GM12878 (cell line): ENCODE measurements at places on chromosomes 4 and X.

- no peak for DNase-seq
Measured at GRCh38 chr4:114658179-114658578, 59.6 kb downstream of the UGT8 start.

DNA sequence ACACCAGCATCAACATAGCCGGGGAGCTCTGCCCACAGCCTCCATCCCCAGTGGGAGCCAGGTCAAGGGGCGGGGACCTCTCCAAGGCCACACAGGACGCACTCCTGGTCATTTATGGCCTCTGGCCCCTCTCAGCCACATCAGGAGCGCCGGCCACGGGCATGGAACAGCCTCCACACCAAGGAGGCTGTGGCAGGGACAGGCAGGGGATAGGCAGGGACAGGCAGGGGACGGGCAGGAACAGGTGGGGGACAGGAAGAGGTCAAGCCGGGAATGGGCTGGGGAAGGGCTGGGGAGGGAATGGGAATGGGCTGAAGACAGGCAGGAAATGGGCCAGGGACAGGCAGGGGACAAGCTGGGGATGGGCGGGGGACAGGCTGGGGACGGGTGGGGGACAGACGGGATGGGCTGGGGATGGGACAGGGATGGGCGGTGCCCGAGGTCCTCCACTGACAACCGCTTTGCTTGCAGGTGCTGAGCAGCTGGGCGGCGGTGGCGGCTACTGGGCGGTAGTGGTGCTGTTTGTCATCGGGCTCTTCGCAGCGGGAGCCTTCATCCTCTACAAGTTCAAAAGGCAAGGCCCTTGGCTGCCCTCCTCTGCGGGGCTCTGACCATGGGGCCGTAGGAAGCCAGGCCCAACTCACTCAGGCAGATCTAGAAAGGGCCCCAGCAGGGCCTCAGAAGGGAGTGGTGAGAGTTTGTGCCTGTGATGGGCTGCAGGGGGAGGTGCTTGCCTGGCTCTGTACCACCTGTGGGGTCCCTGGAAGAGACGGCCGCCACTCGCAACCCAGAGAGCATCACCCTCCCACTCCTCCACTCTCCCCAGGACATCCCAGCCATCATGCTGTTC, 205.6 kb downstream of the AFAP1 start:
- DNase-seq: no peak

DNA sequence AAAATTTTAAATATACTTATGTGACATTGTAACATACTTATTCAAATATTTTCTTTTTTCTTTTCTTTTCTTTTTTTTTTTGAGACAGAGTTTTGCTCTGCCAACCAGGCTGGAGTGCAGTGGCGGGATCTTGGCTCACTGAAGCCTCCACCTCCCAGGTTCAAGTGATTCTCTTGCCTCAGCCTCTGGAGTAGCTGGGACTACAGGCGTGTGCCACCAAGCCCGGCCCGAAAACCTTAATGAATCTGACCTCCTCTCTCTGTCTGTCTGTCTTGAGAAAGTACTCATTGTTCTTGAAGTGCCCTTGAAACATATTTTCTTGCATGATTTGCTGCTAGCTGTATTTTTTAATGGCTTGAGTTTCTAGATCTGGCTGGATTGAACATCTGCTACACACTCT, 136.8 kb downstream of the ANAPC4 start:
- DNase-seq: no peak

GRCh38 chr4:110033355-110034025, 120.8 kb downstream of the EGF start:
- no peak for DNase-seq

- no peak for DNase-seq
Measured at GRCh38 chr4:76373919-76374552, 46.9 kb downstream of the CCDC158 start.

DNA sequence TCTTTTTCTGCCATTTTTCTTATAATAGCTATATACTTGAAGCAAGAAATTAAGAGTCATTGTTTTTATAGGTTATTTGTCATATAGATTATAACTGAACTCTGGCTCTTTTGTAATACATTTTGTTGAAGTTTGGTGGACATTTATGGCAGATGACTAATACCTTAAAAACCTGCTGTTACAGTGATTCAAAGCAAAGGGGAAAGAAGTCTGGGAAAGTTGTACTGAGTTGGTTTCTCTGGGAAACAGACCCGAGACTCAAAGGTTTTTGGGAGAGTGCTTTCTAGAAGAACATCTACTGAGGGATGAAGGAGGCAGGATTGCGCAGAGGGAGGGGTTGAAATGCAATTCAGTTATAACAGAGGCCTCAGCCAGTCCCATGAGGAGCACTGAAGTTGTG, 35.9 kb downstream of the NAP1L5 start:
- DNase-seq: no peak

DNA sequence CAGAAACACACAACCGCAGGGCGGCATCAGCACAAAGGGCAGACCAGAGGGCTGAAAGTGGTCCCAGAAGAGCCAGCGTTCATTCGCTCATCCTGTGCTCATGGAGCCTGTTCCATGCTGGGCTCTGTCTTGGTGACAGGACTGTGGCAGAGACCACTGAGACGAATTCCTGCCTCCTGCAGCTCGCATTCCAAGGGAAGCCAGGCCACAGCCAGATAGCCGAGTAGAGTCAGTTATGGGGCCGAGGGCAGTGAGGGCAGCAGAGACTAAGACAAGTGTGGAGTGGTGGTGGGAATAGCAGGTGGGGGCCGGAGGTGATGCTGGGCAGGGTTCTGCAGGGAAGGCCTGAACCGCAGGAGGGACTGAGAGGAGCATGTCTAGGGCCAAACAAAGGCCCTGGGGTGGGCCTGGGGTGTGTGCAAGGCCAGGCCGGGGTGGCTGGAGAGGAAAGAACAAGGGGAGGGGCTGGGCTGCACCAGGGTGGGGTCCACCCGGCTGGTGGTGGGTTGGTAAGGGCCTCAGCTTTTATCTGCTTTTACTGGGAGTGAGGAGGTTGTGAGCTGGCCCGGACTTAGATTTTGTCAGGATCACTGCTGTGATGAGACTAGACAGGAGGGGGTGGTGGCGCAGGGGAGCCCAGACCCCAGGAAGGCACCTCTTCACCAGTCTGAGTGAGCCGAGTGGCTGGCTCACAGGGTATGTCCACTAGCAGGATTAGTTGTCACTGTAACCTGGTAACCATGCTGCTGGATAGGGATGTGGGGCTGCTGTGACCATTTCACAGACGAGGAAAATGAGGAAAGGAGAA, 6.3 kb downstream of the PSAPL1 start:
- DNase-seq: no peak

GRCh38 chrX:106481341-106481740, 130.4 kb upstream of the RADX start:
- DNase-seq: peak; percentile 15

- DNase-seq: no peak
Measured at GRCh38 chrX:17397074-17397473, 22.1 kb downstream of the NHS start.

GRCh38 chr4:3767570-3768288, 1.5 kb downstream of the ADRA2C start:
- DNase-seq: no peak

DNA sequence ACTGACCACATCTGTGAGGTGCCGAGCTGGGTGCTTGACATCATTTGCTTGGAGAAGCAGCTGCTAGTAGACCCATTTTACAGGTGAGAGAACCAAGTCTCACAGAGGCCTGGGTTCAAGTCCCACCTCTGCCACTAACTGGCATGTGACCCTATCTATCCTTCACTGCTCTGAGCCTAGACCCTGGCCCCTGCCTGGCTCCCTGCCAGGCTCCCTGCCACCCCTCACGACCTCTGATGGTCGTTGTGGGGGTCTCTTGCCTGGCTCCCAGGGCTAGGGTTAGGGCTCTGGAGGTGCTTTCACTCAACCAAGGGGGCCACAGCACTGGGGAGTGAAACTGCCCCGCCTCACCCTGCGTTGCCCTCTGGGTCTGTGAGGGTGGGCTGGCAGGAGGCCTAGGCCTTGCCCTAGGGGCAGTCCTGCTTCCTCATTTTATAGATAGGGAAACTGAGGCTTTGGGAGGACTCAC, 7.2 kb upstream of the ADD1 start:
- no peak for DNase-seq

DNA sequence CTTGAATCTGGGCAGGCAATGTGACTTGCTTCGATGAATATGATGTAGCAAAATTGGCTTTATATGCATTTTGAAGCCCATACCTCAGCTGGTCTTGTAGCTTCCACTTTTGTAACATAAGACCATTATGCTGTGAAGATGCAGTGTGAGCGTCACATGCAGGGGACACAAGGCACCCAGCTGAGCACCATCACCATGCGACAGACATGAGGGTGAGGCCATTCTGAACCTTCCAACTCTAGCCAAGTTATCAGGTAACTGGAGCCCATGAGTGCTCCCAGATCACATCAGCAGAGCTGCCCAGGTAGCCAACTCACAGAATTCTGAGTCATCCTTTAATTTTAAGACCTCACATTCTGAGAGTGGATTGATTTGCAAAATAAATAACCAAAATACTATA, 705.9 kb downstream of the FSTL5 start:
- no peak for DNase-seq

- DNase-seq: no peak
Measured at GRCh38 chr4:47831026-47831679, 6.7 kb downstream of the CORIN start.

GRCh38 chrX:121504153-121504552, 456.7 kb downstream of the GLUD2 start:
- DNase-seq: no peak

GRCh38 chrX:149522916-149523315, 17.8 kb upstream of the IDS start:
- DNase-seq: no peak

- peak; percentile 5 for DNase-seq
Measured at GRCh38 chr4:183840311-183840710, 64.8 kb upstream of the STOX2 start.

DNA sequence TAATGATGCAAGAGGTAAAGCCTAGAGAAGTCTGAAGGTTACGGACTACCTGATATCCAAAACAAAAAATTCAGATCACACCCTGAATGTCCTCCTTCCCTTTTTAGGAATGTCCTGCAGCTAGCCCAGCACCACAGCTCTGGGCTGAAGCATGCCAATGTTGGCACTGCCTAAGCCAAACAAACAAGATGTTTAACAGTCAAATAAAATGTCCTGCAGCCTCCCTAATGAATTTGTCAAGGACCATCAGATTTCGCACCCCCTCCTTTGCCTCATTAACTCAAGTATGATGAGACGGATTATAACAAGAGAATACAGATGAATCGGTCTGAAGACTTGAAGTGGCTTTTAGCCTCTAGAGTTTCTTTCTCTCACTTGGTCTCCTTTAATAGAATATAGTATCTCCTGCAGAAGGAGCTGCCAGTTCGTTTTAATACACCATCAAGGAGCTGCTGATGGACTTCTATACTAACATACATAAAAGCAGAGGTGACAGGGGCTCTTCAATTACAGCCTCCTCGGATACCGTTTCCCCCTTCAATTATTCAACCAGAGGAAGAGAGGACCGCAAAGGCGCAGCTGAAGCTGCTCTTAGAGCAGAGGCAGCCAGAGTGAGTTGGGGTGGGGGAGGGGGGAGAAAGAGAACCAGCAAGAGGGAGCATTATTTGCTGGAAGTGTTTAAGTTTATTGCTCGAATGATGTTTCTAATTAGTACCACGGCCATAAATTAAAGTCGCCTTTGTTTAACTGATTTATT, 3.0 kb upstream of the MAB21L2 start:
- DNase-seq: no peak

DNA sequence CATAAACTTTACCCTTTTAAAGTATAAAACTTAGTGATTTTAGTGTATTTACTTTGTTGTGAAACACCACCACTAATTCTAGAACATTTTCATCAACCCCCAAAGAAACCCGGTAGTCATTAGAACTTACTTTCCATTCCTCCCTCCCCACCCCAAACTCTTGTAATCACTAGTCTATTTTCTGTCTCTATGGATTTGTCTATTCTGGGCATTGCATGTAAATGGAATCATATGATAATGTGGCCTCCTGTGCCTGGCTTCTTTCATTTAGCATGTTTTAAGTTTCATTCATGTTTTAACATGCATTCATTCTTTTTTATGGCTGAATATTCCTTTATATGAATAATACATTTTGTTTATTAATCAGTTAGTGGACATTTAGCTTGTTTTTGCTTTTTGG, 27.8 kb downstream of the BMP2K start:
- no peak for DNase-seq

DNA sequence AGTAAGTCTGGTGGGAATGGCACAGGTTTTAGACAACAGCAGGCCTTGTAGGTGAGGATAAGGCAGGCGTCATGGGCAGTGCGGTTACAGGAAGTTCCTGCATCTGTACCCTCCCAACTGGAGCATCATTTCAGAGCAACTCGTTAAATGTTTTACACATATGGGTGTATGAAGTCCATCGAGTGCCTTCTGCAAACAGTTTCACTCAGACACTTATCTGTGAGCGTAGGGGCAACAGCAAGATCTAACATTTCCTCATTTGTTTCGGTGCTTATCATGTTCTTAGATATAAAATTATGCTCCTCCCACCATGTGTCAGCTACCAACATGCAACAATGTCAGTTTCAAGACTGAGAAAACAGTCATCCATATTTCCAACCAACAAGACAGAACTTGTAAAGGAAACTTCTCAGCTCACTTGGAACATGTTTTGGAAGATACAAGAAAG, 69.9 kb downstream of the ELOVL6 start:
- DNase-seq: no peak

- DNase-seq: no peak
Measured at GRCh38 chr4:109590905-109591304, 30.9 kb downstream of the MCUB start.

- DNase-seq: no peak
Measured at GRCh38 chr4:150033901-150034300, 44.3 kb upstream of the DCLK2 start.

GRCh38 chr4:174989791-174990190, 71.6 kb downstream of the ADAM29 start:
- DNase-seq: no peak

DNA sequence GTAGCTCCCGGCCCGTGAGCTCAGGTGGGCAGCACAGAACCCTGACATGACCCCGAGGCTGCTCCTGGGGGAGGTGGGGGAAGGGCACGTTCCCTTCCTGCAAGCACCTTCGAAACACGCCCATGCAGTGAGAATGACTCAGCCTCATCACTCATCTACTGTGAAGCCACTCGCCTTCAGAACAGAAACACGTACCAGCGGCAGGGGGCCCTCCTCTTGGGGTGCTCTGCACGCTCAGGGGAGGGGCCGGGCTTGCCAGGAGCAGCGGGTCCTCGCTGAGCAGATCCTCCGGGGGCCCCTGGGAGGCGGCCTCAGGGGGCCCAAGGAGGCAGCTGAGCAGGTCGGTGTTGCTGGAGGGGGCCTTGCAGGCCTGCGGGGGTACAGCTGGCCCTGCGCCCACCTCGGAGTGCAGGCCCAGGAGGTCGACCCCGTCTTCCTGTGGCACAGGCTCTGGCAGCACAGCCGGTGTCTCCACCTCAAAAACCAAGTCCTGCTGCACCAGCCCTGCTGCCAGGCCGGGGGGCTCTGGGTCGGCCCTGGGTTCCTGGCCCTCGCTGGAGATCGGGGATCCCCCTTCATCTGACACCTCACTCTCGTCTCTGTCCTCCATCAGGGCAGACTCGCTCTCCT, 40.9 kb upstream of the CPLX1 start:
- no peak for DNase-seq

DNA sequence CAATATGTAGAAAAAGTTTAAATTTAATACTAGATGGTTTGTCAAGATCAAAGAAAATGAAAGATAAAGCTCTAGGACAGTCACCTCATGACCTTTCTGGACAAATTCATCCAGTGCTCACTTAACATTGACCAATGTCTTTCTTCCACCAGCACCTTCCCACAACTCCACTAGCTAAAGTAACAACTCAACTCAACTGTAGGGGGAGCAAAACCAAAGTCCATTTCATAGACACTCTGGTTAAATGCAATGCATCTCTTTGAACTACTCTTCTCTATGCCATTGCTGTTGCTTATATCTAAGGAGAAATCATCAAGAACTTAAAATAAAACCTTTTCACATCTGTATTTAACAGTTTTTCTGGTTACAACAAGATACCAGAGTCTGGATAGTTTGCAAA, 25.1 kb downstream of the UGT2B4 start:
- DNase-seq: no peak
